ENCODE measurements at places on chromosomes 3 and 15.

DNA sequence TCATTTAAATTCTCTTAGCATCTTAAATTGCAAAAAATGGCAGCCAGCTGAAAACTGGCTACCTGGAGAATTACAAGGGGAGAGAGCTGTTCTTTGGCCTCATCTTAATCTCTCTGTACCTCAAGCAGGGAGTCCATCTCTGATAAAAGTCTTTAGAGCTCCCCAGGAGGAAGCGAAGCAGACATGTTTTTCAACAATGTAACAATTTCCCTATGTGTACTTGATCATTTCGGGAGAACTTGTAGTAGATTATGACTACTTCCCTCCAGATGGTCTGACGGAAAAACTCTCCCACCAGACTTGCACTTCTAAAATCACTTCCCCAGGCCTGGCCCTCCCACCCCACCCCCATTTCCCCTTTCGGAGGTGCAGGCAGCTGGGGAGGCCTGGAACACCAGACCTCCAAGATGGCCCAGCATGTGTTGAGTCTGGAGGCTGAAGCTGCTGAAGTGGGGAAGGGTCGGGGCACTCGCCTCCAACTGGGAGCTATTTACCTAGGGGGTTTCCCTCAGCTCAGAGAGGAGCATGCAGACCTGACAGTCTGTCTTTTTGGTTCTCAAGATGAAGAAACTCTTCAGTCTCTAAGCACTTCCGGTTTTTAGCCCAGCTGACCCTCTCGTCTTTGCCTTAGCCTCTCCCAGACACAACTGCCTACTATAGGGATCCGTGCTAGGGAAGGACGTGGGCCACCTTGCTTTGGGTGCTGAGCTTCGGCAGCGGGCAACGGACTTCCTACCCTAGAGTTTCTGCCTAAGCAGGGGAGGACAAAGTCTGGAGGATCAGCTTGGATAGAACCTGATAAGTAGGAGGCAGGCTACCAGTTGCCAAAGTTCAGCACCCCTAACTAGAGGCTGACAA lies 164.0 kb upstream of the TBL1XR1 start:
- DNase-seq: no peak

DNA sequence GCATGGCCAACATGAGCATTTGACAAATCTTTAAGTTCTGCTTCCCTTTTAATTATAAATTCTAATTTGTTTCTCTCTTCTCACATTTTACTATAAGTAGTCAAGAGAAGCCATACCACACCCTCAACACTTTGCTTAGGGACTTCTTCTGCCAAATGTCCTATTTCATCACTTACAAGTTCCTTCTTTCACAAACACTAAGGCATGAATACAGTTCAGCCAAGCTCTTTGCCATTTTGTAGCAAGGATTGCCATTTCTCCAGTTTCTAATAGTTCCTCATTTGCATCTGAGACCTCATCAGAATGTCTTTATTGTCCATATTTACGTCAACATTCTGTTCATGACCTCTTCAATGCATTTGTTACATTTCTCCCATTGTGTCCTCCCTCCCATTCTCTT lies 29.4 kb downstream of the SLC22A14 start:
- DNase-seq: no peak

GRCh38 chr3:45607790-45608189 lies 13.2 kb downstream of the LIMD1 start:
- no peak for DNase-seq

DNA sequence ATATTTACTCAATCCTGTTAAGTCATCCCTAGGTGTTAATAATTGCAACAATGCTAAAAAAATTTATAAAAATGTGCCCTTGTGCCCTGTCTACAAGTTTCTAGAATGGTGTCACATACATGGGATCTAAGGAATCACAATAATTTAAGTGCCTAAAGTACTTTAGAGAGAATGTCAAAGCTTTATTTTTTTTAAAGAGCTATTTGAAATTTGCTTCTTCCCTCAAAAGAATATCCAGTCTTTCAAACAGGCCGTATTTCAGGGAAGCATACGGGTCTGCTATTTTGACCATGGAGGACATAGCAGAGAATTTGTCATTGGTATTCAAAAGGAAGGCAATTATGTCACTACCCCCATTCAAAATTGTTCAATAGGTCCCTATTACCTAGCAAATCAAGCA lies 29.7 kb downstream of the MEIS2 start:
- DNase-seq: no peak

GRCh38 chr3:4826237-4827100 lies 152.8 kb upstream of the BHLHE40 start:
- DNase-seq: peak; percentile 37

DNA sequence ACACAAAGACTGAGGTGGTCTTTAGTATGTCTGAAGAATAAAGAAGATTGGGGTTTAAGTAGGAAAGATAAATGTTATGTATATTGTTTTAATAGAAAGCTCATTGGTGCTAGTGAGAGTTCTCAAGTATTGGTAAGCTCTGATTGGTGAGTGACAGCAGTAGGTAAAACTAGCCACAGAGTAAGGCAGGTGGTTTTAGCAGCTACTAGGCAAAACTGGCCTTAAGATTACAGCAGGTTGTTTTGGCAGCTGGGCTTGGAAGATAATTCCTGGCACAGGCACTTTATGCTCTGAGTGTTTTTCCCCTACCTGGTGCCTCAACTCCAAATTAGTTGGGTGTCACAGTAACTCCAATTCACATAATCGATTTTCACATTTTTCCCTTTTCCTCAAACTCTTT lies 66.3 kb downstream of the STAG1 start:
- DNase-seq: no peak

DNA sequence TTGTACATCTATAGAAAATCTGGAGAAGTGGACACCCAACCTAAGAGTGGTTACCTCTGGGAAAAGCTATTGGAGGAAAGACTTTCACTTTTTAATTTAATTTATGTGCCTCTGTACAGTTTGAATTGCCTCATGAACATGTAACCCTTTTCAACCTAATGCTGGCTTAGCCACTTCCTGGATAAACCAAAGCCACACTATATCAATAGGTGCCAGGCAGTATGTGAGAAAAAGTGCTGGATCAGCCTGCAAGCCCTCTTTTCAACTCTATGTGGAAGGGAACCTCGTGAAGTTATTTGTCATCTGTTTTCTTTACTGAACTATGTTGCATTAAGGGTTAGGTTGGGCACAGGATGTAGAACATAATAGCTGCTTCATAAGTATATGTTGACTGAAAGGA lies 9.3 kb upstream of the TOPAZ1 start:
- DNase-seq: no peak

GRCh38 chr15:44023176-44023575 lies 171.9 kb downstream of the FRMD5 start:
- no peak for DNase-seq

DNA sequence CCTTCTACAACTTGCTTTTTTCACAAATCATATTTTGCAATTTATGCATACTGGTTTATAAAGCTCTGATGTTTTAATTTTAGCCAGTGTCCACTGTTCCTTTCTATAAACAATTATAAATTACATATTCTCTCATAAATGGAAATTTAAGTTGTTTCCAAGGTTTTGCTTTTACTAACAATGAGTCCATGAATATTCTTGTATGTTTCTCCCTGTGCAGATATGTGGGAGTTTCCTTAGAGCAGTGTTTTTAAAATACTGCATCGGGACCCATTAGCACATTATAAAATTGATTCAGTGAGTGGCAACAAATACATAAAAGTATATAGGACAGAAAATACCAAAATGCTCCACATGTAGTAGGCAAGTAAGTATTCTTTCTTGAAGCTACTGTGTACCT lies 235.6 kb downstream of the PCCB start:
- no peak for DNase-seq

- no peak for DNase-seq
Measured at GRCh38 chr15:101803676-101804075, 367 bp downstream of the OR4F6 start.

DNA sequence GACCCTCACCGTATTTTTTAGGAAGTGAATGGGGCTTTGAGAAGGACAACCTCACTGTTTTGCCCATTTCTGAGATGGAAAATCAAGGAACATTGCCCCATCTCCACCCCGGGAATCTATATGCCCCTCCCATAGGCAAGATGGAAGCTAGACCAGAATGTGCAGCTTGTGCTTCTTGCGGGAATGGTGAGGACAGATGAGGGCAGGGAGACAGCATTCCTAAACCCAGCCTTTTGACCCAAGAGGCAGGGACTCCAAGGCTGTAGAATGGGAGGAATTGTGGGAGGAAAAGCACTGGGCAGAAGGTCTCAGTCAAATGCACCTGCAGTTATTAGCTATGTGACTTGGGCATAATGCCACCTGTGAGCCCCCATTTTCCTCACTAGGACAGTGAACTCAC lies 66.9 kb downstream of the SMAD3 start:
- DNase-seq: no peak

DNA sequence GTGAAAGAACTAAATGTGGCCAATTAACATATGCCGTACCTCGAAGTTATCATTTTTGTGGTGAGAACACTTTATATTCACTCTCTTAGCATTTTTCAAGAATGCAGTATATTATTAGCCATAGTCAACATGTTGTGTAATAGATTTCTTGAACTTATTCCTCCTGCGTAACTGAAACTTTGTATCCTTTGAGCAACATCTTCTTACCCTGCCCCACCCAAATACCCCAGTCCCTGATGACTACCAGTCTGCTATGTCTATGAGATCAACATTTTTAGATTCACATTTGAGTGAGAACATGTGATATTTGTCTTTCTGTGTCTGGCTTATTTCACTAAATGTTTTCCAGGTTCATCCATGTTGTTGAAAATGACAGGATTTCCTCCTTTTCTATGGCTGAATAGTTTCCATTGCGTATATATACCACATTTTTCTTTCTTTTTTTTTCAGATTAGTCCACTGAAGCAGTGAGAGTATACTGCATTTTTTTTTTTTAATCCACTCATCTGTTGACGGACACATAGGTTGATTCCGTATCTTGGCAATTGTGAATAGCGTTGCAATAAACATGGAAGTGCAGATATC lies 12.7 kb upstream of the KBTBD8 start:
- DNase-seq: no peak

DNA sequence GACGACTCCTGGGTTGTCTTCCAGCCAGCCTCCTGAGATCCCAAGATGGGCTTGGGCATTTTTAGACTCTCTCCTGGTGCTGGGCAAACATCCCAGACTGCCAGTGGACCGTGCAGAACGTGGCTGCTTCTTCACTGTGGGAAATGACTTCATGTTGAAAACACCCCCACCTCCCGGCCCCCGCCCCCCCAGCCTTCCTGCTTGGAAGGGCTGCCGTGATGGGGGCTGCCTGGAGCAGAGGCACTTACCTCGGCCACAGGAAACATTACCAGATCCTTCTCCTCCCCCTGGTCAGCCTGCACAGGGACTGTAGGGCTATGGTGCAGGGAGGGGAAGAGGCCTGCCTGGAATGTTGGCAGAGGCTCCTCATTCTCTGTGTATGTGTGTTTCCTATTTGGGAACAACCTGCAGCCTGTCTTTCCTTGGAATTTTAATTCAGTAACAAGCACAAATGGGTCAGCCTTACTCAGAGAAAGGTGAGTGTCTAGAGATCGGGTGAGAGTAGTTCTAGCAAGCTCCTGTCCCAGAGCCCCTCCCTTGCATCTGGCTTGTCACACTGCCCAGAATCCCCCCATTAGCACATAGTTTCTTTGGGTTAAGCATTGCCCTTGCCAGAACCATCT lies 90.8 kb downstream of the ANP32A start:
- DNase-seq: no peak

DNA sequence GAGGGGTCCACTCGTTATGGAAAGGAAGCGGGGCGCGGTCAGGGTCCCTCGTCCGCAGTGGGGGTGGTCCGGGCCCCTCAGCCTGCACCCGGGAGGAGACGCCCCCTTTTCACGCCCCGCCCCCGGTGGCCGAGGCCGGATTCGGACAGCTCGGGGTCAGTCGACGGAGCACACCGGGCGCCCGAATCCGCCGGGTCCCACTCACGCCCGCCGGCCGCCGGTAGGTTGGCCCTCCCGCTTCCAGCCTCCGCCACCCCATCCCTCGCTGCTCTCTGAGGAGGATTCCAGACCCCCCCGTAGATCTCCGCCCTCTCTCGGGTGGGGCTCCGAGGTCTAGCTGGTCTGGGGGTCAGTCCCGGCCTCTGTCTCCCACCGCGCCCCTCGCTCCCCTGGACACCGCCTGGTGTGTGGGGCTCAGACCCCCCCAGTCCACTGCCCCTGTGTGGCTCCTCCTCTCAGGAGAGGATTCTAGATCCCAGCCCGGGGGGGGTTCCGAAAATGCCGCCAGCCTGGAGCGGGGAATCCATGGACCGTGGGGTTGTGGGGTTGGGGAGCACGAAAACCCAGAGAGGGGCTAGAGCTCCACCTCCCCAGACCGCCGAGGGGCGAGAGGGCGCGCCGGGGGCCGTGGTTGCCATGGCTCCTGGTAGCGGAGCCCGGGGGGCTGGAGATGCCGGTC lies 725 bp downstream of the CHL1 start:
- DNase-seq: peak; percentile 49

- no peak for DNase-seq
Measured at GRCh38 chr3:100159331-100160153, 45.2 kb upstream of the FILIP1L start.

DNA sequence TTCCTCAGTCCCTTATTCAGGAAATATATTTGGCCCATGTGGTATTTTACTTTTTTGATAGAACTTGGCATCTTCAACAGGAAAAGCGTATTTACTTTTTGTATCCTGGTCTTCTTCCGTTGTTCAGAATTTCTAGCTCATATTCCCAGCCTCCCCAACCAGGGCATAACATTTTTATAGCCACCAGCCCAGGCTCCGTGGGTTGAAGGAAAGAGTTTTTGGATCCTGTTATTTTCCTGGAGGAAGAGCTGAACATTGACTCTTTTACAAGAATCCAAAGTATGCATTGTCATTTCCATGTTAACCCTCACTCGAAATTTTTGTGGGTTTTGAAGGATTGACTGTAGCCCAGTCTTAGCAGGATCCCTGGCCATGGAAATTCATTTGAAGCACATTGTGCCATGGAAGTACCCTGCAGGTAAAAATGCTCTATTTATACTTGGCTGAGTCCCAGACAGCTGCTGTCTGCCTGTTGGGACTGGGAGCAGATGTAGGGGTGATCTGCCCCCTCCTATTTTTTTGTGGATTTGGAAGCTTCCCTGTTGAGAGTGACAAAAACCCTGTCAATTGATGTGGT lies 98.8 kb downstream of the AKAP13 start:
- DNase-seq: no peak

DNA sequence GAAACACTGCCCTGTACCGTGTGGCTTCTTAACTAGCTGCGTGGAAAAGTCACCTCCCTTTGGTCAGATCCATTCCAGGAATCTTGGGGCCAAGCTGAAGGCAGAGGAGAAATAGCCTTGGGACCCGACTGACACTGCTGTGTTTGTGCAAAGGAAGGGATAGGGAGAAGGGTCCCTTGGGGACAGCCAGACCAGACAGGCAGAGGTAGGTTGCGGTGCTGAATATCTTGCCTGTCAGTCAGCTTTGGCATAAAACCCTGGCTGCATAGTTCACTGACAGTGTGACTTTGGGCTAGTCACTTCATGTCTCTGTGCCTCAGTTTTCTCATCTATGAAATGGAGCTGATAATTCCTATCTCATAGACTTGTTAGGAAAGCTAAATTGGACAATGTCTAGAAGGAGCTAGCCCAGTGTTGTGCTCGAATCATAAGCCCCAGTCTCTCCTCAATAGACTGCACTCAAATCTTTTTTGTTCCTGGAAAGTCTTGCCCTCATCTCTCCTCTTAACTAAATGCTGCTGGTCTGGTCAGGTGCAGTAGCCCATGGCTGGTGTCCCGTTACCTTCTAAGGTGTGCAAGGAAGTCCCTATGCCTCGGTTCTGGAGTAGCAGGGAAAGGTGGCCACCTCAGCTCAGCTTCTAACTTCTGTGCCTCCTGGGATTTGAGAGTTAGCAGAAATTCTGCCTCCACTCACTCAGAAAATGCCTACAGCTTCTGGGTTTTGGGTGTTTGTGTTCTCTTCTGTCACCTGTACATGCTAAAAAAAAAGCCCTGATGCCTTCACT lies 25.8 kb downstream of the FGD5 start:
- DNase-seq: no peak

Measured in anterior cingulate cortex (tissue), 58 donors.